Activated CD4-positive, alpha-beta memory T cell treated with anti-CD3 and anti-CD28 coated beads, Interleukin-2, amount 10 ng/mL, durations not matched to agents 7 days and 5 days (primary cell): ENCODE measurements at places on chromosomes 5 and 9. TPM values are rescaled to one million over a fixed set of nuclear protein-coding genes. Genes with fewer than 3 reads are reported as not detected.

The BRD9 gene
- total RNA-seq = 54.0 TPM

The NDOR1 gene
- total RNA-seq = 30.0 TPM

The PKD2L2 gene
- total RNA-seq = 0.30 TPM

The UBE2QL1 gene
- total RNA-seq = 0.10 TPM

The SLC46A2 gene
- total RNA-seq = not detected

The C5orf15 gene
- total RNA-seq = 24.4 TPM
